ENCODE measurements at places on chromosomes 13 and 19.
A peak's percentile ranks its signal among the peaks of the same experiment; 100 is the strongest.

DNA sequence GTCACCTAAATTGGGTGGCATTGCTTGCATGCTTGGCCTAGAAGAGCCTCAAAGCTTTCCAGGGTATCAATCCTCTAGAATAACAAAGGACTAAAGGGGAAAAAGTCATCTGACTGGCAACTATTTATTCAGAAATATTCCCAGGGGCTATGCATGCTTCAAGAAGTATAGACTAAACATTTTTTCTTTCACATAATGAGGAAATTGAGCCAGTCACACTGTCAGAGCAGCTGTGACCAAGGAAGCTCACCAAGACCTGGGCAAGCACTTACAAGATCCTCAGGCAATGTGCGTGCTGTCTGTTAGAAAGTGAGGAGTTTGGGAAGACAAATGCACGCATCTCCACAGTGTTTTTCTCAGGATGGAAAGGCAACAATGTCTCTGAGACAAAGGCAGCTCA lies 747.2 kb downstream of the DIAPH3 start:
- no peak for DNase-seq

DNA sequence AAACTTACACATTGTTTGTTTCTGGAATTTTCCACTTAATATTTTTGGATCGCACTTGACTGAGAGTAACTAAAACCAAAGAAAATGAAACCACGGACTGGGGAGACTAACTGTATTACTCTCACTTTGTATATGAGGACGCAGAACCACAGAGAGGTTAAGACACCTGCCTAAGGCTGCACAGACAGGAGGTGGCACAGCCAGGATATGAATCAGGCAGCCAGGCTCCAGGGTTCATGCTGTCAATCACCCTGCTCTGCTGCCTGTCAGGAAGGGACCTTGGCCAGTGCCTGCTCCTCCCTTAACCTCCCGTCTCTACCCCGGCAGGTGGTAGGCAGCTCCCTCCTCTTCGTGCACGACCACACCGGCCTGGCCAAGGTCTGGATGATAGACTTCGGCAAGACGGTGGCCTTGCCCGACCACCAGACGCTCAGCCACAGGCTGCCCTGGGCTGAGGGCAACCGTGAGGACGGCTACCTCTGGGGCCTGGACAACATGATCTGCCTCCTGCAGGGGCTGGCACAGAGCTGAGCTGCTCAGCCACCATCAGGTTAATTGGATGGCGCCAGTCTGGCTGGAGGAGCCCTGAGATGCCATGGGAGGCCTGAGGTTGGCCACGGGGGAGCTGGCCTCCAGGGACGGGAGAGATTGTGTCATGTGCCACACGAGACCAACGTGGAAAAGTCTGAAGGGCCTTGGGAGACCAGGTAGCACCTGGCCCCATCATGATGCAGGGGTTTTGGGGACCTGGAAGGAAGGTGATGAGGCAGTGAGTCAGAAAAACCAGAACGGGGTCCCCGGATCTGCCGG lies 11.0 kb downstream of the ACTMAP start:
- DNase-seq: peak; percentile 22

DNA sequence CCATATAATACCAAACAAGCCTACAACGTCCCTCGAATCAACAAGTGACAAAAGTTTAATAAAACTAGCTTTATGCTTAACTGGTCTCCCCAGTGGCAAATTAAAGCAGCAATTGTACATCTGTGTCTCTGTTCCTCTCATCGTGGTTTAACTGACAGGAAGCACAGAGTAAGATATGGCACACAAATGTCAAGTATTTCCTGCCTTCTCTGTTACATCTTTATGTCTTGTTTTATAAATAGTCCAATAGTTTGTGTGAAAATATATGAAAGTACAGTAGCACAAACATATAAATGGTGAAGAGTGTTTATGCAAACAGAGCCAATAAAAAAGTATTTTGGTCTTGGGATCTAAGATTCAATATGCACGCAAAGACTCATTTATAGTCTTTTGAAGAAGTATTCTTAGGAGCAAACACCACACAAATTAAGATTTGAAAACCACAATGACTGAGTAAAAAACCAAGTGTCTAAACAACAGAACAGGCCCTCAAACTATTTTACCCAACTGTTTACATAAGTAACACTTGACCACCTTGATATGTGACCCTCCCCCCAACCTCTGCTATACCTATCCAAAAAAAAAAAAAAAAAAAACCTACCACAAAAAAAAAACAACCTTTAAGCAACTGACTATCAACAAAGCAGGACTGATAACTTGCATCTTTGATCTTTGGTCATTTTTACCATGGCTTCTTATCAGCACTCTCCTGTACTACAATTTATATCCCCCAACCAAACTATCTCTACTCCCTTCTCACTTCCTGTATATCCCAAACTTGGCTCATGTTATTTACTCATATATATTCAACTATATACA lies 14.0 kb downstream of the ELF1 start:
- DNase-seq: no peak

- peak; percentile 4 for DNase-seq
Observed at GRCh38 chr13:98826146-98826545, 73.7 kb upstream of the SLC15A1 start.

GRCh38 chr13:113785051-113786010 lies 26.3 kb downstream of the TMEM255B start:
- DNase-seq: no peak

- no peak for DNase-seq
Observed at GRCh38 chr13:49908637-49909036, 27.5 kb downstream of the SPRYD7 start.

DNA sequence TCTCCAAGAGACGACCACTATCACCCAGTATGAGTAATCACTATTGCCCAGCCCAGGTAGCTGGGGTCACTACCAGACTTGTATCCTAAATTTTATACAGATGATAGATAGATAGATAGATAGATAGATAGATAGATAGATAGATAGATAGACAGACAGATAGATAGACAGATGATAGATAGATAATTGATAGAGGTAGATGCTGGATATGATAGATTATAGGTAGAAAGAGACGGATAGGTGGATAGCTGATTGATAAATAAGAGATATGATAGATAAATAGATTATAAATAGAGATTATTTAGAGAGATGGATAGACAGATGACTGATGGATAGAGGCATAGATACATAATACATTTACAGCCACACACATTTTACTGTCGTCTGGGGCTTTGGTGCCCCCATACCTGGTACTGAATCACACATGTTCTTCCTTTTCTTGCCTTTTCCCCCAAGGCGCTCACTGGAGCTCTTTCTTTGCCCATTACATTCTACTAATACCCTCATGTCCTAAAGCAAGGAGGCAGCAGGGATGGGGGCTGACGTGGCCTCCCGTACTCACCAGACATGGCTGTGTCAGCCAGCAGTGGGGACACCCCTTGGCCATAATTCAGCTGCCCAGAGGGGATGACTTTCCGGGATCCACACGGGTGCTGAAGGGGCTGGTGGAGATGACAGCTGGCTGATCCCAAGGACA lies 44.6 kb upstream of the CCNE1 start:
- no peak for DNase-seq

DNA sequence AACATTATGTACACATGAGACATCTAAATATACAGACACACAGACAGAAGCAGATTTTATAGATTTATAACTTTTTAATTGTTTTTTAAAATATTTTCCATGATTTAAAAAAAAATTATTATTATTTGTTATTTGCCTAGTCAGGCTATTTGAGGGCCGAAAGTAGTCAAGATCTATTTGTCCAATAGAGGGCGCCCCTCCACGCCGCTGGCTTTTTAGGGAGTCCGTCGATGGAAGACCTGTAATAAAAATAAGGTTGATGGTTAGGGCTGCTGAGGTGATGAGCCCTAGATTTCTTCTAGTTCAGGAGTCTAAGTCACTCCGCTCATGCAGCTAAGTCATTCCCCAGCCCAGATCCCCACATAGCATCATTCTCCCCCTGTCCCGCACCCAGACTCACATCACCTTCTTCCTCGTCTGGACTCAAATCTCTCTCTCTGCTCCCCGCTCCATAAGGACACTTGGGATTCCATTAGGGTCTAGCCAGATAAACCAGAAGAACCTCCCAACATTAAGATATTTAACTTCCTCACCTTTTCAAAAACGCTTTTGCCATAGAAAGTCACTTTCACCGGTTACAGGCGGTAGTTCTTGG lies 33.9 kb upstream of the CEACAM21 start:
- DNase-seq: peak; percentile 16

DNA sequence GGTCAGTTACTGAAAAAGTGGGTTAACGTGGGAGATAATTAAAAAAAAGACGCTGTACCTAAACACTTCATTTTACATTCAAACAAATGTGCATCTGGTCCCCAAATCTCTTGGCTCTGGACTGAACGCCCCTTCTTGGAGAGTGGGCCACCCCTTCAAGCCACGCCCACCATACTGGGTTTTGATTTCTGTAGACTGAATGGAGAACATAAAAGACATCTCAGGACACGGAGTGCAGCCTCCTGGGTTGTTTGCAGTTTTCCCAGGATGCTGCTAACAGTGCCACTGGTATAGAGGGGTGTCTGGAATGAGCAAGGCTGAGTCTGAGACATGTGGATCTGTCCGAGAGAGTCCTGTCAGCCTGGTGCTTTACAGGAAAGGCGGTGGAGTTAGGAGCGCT lies 10.6 kb downstream of the TFDP1 start:
- DNase-seq: no peak

GRCh38 chr19:55146705-55147273 lies 2.2 kb downstream of the TNNT1 start:
- DNase-seq: peak; percentile 55

GRCh38 chr13:94351292-94351990 lies 128.0 kb downstream of the DCT start:
- DNase-seq: no peak

DNA sequence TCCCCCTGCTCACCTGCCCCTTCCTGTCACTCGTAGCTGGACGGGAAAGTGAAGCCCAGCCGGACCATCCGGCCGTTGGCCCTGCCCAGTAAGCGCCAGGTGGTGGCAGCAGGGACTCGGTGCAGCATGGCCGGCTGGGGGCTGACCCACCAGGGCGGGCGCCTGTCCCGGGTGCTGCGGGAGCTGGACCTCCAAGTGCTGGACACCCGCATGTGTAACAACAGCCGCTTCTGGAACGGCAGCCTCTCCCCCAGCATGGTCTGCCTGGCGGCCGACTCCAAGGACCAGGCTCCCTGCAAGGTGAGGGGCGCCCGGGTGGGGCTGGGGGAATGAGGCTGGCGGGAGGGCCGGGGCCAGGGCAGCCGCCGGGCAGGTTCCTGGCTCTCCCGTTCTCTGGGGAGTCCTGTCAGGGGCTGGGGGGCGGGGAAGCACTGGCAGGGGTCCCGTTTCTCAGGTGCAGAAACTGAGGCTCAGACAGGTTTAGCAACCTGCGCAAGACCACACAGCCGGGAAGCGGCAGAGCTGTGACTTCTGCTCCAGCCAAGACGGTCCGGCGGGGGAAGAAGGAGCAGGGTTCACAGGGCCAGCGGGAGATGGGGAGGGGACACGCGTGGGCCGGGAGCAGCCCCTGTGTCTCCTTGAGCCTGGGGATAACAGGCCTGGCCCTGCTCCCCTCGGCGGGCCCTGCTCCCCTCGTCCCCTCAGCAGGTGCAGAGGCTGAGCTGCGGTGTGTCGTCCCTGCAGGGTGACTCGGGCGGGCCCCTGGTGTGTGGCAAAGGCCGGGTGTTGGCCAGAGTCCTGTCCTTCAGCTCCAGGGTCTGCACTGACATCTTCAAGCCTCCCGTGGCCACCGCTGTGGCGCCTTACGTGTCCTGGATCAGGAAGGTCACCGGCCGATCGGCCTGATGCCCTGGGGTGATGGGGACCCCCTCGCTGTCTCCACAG lies 5.3 kb downstream of the GZMM start:
- no peak for DNase-seq

DNA sequence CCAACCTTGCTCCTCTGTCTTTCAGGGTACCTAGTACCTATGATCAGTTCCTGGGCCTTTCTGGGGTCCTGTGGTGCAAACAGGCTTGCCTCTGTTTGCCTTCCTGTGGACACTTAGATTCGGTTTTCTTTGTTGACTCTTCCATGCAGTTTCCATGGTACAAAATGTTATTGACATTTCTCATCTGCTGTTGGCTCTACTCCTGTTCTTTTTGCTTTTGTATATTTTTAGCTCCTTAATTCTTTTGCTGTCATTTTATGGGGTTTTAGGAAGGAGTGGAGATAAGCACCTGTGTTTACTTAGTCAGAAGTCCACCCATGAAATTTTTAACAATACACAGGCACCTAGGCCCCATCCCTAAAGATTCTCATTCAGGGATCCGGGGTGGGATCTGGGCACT lies 20.5 kb upstream of the CNMD start:
- no peak for DNase-seq

GRCh38 chr13:48842316-48842715 lies 133.4 kb upstream of the FNDC3A start:
- DNase-seq: no peak

GRCh38 chr19:47179653-47180310 lies 49.1 kb downstream of the SAE1 start:
- no peak for DNase-seq

GRCh38 chr13:30577401-30577852 lies 40.3 kb upstream of the USPL1 start:
- DNase-seq: no peak

DNA sequence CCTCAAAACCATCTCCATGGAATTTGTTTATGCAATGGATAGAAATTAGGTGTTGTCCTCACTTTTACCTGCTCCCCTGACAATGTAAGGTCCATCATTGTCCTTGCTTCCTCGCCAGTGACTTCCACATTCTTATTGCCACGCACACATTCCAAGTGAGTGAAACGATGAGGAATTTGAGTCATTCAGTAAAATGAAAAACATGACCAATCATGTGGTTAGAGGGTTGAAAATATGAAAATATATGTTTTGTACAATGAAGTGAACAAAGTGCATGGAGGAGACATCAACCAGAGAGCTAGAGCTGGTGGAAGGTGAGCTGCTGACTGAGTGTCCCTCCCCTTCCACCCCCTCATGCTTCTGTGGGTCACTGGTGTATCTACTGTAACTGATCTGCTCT lies 91.7 kb downstream of the ATP8A2 start:
- no peak for DNase-seq

DNA sequence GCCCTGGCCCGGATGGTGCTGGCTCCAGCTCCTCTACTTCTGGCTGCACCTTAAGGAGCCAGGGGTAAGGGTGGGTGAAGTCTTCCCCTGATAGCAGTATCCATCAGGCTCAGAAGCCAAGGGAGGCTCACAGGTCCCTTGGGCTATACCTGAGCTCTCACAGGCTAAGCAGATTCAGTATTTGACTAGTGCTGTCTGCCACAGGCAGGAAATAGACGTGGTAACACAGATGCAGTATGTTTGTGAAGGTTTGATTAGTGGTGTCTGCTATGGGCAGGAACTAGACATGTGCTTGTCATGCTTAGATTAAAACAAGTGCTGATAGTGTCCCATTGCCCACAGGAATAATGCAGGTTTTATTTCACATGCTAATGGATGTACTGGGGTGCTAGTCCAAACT lies 4.0 kb downstream of the SYT5 start:
- no peak for DNase-seq

DNA sequence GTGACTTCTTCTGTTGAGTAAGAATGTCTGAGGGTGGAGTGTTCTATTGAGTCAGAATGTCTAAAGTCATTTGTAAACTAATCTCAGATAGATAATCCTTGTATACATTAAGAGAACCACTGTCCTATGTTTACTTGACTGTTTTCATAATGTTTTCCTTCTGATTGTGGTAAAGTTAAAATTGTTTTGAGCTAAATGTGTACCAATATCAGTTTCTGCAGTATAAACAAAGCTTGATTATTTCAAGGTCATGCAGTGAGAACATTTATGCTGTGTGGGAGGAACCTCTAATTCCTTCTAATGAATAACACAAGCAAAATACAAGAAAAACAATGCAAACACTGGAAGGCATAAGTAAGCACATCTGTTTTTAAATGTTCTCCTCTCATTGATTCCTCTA lies 434.6 kb downstream of the FGF14 start:
- no peak for DNase-seq

All from G401 (cell line).